ENCODE measurements at places on chromosomes 5 and 9.
A peak's percentile ranks its signal among the peaks of the same experiment; 100 is the strongest.

DNA sequence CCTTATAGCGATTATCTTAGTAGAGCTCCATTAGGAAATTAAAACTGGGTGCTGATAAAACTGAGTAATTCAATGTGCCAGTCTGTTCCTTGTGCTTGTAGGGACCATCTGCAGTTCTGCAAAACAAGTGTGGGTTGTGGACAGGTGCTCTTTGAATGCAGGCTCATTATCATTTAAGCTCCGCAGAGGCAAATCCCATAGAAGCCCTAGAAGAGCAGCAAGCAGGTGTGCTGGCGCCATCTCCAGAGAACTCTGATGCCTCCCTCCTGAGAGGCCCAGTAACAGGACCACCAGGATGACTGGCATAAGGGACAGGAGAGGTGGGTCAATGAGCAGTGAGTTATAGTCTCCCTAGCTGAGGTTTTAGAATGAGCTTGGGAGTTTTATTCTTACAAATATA is 1342.4 kb upstream of the DMAC1 start:
- DNase-seq, result no peak

DNA sequence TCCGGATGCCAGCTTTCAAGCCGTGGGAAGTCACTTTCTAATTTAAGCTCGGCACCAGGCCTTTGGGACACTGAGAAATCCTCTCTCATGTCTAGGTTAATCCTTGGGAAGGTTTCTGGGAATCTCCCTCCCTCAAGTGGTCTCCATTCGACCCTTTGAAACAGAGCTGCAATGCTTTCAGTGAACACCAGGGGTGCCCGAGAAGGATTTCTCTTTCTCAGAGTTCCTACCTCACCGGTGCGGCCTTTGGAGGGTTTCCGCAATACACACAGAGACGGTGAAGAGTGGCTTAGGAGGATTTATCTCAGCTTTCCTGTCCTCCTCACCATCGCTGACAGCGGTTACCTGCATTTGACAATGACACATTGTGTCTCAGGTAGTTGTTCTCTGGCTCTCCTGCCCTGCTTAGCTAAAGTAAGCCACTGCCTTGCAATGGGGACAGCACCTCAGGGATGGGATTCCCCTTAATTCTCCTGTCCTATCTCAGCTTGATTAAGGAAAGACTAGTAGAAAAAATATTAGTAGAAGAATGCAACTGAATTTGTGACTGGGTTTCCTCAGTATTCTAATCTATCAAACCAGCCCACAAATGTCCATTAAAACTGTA is 180.6 kb downstream of the GABRG2 start:
- no peak for DNase-seq

- no peak for DNase-seq
Observed at GRCh38 chr9:130579738-130580463, 524 bp downstream of the FUBP3 start.

GRCh38 chr9:136342181-136343120 is 15.1 kb downstream of the GPSM1 start:
- peak; percentile 46 for DNase-seq

- DNase-seq, result no peak
Observed at GRCh38 chr9:97941323-97941722, 3.4 kb upstream of the HEMGN start.

DNA sequence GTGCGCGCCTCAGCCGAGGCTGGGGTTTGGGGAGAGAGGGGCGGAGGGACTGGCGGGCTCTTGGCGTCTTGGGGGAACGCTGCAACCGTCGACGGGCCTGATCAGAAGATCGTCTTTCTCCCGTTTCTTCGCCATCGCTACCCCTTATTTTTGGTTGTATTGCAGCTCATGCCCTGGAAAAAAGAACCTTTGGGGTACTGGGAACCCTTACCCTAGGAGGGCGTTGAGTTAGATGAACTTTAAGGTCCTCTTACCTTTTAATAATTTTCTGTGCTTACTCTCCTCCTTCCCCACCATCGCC is 719 bp downstream of the PAIP2 start:
- DNase-seq, result peak; percentile 67

DNA sequence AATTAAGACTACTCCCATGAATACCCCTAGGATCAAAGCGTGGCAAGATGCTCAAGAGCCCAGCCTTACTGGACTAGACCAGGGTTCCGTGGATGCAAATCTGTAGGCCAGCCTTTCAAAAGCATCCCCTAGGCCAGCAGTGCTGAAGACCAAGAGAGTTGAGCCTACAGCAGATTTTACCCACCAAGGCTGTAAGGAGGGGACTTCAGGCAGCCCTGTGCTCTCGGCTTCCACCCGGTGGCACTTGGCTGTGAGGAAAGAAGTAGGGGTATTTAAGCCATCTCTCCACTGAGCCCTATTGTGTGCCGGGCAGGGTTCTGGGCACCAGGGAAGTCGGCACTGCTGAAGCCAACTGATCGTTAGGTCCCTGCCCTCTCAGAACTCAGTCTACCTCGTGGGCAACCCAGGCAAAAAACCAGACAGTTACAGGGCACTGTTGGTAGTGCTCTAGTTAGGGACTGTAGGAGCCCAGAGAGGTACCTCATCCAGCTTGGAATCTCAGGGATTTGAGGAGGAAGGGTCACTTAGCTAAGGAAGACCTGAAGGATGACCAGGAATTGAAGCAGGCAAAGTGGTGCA is 25.5 kb downstream of the TCF7 start:
- no peak for DNase-seq

DNA sequence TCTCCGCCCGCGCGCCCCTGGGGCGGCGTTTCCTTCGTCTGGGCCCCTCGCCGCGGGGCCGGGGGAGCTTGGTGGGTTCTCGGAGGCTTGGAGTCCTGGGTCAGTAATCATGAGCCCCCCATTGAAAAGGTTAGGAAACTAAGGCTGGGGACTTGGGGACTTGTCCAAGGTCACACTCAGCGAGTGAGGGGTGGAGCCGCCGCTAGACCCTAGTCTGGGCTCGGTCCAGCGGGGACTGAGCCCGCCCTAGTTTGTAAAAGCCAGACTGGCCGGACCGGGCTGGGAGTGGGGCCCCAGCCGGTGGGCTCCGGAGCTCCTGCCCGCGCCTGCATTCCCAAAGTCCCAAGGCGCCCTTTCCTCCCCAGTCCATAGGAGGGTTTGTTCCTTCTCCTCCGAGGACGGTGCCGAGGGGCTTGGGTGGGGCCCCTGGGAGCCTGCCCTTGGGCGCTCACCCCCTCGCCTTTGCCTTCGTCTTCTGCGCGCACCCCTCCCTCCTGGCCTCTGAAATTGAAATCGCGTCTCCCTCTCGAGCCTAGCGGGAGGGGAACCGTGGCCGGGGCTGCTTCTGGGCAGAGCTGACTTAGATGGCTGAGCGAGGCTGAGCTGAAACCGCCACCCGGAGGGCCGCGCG is 995 bp downstream of the OLFM1 start:
- DNase-seq, result no peak

DNA sequence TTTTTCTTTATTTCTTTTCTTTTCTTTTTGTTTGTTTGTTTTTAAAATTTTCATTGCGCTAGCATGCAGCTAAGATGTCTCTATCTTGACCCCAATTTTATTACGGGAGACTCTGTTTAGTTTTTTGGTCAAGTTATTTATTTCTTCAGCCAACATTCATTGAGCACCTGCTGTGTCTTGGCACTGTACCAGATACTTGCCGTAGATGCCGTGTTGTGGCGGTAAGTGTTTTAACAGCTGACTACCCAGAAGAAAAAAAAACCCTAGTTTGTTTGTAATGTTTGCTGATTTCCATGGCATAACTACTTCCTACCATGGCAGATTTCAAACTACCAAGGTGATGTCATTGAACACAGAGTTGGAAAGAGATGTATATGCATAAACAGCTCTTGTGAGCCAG is 65.0 kb downstream of the UGCG start:
- no peak for DNase-seq

DNA sequence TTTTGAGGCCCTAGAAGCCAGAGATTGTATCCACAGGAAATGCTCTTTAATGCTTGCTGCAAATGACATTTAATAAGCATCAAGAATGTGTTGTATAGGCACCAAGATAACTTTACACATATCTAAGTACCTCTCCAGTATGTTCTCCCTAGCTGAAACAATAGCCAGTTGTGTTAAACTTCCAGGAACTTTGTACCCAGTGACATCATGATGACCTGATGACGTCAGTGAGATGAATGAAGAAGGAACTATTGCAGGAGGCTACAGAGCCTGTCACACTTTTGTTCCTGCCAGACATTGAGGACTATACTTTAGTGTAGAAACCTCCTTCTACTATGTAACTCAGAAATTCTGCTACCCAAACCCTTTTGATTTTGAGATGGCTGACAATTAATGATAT is 129.8 kb downstream of the CD180 start:
- no peak for DNase-seq

GRCh38 chr9:82570226-82570625 is 492.7 kb downstream of the RASEF start:
- no peak for DNase-seq

- DNase-seq, result peak; percentile 25
Observed at GRCh38 chr5:52915176-52915875, 73.8 kb upstream of the ITGA2 start.

- DNase-seq, result no peak
Observed at GRCh38 chr5:129099184-129099569, 4.6 kb downstream of the ISOC1 start.

- DNase-seq, result no peak
Observed at GRCh38 chr9:93127395-93127911, 6.6 kb downstream of the NINJ1 start.

DNA sequence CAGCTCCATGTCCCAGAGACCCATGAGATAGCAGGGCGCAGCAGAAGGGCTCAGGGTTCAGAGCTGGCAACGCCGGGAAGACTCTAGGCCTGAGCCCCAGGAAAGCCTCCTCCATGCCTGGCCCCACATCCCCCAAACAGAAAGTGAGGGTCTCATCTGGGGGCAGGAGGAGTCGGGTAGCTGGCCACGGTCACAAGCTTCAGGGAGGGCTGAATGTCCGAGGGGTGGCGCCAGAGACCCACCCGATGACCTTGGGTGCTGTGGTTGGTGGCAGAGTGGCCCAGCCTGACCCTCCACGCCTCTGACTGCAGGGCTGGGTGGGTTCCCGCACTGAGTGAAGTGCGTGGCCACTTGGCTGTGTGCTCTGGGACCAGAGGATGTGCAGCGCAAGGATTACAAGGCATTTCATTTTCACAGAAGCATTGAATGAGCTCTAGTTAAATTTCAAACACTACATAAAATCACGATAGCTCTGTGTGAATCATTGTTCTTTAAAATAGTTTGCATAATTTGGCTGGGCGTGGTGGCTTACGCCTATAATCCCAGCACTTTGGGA is 3.0 kb downstream of the C8G start:
- DNase-seq, result no peak

DNA sequence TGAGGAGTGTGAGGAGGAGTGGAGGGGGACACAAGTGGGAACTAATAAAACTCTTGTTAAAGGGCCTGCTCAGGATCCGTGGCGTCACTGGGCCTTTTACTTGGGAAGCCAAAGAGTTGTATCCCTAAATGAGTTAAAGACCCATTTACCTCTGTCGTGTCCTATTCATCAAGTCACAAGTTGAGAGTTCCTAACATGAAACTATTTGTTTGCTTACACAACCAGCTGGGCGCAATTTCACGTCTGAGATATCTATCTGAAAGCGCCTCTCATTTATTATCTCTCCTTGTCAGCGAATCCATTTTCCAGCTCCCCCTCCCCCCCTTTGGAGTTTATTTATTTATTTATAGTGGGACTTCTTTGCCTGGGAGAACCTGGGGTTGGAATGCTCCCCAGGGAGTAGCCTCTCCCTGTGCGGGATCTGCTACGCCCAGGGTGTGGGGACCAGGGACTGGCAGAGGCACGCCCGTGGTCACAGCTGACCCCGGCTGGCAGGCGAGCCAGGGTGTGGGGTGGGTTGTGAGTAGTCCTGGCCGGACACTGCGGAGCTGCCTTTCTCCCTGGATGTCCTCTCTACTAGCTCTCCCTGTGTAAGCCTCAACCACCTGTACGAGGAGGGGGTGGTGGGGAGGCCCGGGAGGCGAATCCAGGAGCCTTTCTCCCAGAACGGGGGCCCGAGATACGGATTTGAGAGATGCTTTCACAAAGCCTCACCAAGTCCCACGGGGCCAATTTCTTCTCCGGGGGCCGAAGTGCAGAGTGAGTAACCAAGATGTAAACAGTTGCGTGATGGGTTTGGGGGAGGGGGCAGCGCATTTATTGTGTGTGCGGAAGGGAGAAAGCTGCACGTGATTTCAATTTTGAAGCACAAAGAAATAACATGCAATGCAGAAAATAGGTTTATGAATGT is 15.3 kb downstream of the NR2F1 start:
- DNase-seq, result no peak

- DNase-seq, result no peak
Observed at GRCh38 chr9:106059886-106060285, 365.5 kb downstream of the TMEM38B start.

GRCh38 chr5:129747572-129748407 is at the start of gene MINAR2:
Gene MINAR2, plus strand, starts transcription at chr5:129748094. Its CDS starts 97 bp downstream, at chr5:129748191.
- no peak for DNase-seq

DNA sequence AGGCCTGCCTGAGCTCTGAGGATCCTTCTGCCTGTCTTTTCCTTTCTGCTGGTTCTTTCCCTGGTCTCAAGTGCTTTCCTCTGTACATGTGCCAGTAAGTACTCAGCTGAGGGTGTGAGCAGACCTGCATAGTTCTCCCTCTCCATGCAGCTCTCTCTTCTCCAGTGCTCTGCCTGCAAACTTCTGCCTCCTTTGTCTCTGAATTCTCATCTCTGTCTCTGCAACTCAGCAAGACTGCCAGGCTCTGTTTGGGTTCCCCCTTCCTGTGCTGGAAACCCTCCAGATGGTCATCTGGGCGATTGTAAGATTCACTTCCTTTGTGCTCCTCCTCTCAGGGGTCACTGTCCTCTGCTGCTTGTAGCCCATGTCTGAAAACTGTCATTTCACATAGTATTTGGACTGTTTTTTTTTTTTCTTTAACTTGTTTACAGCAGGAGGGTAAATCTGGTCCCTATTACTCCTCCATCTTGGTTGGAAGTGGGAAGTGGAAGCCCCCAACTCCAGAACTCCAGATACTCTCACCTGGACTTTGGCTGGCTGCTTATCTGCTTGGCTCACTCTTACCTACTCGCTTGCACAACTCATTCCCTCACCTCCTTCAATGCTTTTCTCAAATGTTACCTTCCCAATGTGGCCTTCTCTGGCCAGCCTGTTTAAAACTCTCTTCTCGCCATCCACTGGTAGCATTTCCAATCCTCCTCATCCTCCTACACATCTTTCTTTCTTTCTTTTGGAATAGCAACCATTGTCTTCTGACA is 175.3 kb upstream of the TBC1D2 start:
- no peak for DNase-seq

DNA sequence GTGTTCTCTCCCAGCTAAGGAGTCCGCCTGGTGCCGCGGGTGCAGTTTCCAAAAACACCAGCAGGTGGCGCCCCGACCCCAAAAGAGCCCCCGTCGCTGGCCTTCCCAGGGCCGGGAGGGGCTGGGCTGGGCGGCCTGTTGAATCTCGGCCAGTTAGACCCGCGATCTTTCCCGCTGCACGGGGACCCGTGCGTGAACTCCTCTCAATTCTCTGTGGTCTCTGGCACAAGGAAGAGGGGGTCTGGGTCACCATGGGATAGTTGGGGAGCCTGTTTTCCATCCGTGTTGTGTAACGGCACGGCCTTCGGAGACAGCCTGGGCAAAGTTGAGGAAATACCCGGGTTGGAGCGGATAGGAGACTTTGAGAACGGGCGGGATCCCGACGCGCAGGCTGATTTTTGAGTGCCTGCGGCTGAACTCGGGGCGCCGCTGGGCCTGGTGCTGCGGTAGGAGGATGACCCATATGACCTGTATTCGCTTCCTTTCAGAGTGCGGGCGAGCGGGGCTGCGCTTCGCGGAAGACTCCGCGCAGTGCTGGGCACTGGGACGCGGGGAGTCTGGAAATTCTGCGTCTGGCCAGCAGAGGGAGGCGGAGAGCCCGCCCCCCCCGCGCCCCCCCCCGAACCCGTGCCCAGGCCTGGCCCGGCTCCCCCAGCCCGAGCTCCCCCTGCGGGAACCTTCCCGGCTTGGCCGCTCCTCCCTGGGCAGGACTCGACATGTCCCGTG is 7.9 kb upstream of the PSD2 start:
- DNase-seq, result peak; percentile 81

GRCh38 chr5:66958980-66959641 is 237.5 kb downstream of the CD180 start:
- no peak for DNase-seq

Data from activated T-cell treated with anti-CD3 and anti-CD28 coated beads for 1 hour (primary cell).